Calu3 (cell line): ENCODE measurements at places on chromosomes 6 and 20. TPM values are rescaled to one million over a fixed set of nuclear protein-coding genes. Genes with fewer than 3 reads are reported as not detected.

DNA sequence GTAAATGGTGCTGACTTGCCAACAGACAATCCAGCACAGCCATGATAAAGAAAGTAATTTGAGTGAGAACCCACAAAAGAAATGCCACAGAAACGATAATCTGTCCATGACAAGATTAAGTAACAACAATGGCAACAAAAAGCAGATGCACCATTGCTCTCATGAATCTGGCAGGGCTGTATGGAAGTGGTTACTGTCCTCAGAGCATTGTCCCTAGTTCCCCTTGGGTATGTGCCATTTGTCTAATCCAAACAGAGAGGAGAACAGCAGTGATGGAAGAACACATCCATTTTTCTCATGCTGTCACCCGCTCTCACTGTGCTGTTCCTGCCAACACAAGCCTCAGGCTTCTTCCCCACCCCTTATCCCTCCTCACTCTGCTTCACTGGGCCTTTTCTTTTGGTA is 65.8 kb downstream of the REV3L start:
- H3K27ac ChIP-seq = no peak overlapping the region
- H3K4me1 ChIP-seq = no peaks in the 10 kb centered on the region

Gene KCNQ5
- total RNA-seq = 0.10 TPM in 1 of 2 replicates, not detected in the other

GRCh38 chr6:121984956-121985355 is 414.5 kb upstream of the HSF2 start:
- no peaks in the 10 kb centered on the region for H3K36me3 ChIP-seq
- no peak overlapping the region for H3K4me3 ChIP-seq
- no peaks in the 10 kb centered on the region for H3K4me1 ChIP-seq
- DNase-seq = no peak
- no peaks in the 10 kb centered on the region for H3K27me3 ChIP-seq

Gene MED23
- 31.0 and 31.9 TPM in 2 replicates for total RNA-seq

- DNase-seq = no peak
- no peaks in the 10 kb centered on the region for H3K4me1 ChIP-seq
- H3K4me3 ChIP-seq = no peak overlapping the region
- no peaks in the 10 kb centered on the region for H3K27me3 ChIP-seq
- H3K36me3 ChIP-seq = no peaks in the 10 kb centered on the region
- no peak overlapping the region for H3K27ac ChIP-seq
These were observed 61.5 kb upstream of the FKBP1C start for GRCh38 chr6:63149730-63150129.

DNA sequence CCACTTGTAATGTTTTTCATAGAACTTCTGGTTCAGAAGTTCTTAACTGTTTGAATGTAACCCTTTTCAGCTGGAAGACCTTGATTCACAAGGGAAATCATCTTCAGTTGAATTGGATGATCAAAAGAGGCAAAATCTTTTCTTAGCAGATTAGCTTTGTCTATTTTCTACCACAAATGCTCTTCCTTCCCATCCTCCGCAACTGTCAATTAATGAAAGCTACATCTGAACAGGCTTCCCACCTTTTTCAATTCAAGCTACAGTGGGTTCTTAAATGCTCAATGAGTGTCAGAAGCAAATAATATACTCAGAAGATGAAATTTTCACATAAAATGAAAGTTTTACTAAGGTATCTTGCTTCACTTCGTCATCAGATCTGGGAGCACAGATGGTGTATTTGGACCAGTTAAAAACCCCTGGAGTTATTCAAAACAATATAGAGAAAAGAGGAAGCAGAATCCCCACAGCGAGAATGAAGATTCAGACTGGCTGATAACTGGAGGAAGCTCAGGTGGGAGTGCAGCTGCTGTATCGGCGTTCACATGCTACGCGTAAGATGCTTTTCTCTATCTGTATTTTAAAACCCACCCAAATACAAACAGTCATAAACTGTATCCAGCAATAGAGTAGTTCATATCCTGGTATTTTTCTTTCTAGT is 19.4 kb downstream of the QRSL1 start:
- no peak overlapping the region for H3K27ac ChIP-seq
- DNase-seq = no peak
- H3K4me1 ChIP-seq = no peaks in the 10 kb centered on the region
- peaks cover 21% of the 10 kb centered on the region for H3K36me3 ChIP-seq
- no peak overlapping the region for H3K4me3 ChIP-seq
- no peaks in the 10 kb centered on the region for H3K27me3 ChIP-seq

Gene PXDC1
- 15.0 and 18.2 TPM in 2 replicates for total RNA-seq

DNA sequence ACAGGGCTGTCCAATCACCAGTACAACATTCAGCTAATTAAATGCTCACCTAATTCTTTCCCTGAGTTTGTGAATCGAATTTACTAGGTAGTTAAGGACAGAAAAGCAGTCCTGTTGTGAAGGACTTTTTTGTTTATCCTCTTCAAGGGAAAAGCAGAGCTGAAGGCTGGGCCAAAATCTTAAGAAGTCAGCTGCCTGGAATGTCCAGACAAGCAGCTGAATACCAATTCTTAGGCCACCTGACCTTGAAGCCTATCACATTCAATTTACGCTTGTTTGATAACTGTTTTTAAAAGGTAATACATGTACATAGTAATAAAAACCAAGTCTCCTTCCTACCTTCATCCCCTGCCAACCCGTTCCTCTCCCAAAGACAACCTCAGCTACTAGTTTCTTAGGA is 56.4 kb downstream of the UQCC1 start:
- no peak overlapping the region for H3K27ac ChIP-seq
- DNase-seq = no peak
- no peak overlapping the region for H3K4me3 ChIP-seq
- no peaks in the 10 kb centered on the region for H3K27me3 ChIP-seq
- peaks cover 6% of the 10 kb centered on the region for H3K36me3 ChIP-seq
